ENCODE measurements at places on chromosomes 12 and 14. TPM values are rescaled to one million over a fixed set of nuclear protein-coding genes. Genes with fewer than 3 reads are reported as not detected.

The CD69 gene
- total RNA-seq: 0.16 TPM

The CD163L1 gene
- 0.17 TPM for total RNA-seq

The TBX3 gene
- 40.3 TPM for total RNA-seq

The LRRC10 gene
- not detected for total RNA-seq

The CFAP54 gene
- 1.3 TPM for total RNA-seq

The GAPDH gene
- total RNA-seq: 6,831 TPM

The TEX22 gene
- 0.29 TPM for total RNA-seq

The ARHGEF40 gene
- 12.3 TPM for total RNA-seq

The ADAM21 gene
- total RNA-seq: 0.05 TPM

The MIP gene
- total RNA-seq: not detected

The IGF1 gene
- not detected for total RNA-seq

The PRPH gene
- 2.1 TPM for total RNA-seq

The SLC22A17 gene
- total RNA-seq: 6.6 TPM

The ANKS1B gene
- total RNA-seq: 0.63 TPM

The DTX1 gene
- 0.42 TPM for total RNA-seq

The SLC25A47 gene
- not detected for total RNA-seq

The RAPGEF3 gene
- 0.85 TPM for total RNA-seq

The EPS8 gene
- total RNA-seq: 49.0 TPM

The AREL1 gene
- total RNA-seq: 19.3 TPM

The KRAS gene
- total RNA-seq: 16.1 TPM

The FAM181A gene
- not detected for total RNA-seq

The CLEC7A gene
- total RNA-seq: not detected

The PIWIL1 gene
- total RNA-seq: not detected

The WIF1 gene
- not detected for total RNA-seq

The TOGARAM1 gene
- total RNA-seq: 9.9 TPM

The FAM234B gene
- 3.8 TPM for total RNA-seq

The OR4E1 gene
- not detected for total RNA-seq

The BBS10 gene
- total RNA-seq: 4.4 TPM

The EIF2S3B gene
- 0.29 TPM for total RNA-seq

The HOTAIR gene
- total RNA-seq: 0.38 TPM

The SLC7A7 gene
- total RNA-seq: 20.1 TPM

The CISTR gene
- not detected for total RNA-seq

The NFATC4 gene
- total RNA-seq: 0.31 TPM

The P2RX2 gene
- total RNA-seq: not detected

The GZMH gene
- not detected for total RNA-seq

The SLC6A15 gene
- total RNA-seq: 4.7 TPM

The KCNA5 gene
- not detected for total RNA-seq

The SLIRP gene
- 458 TPM for total RNA-seq

The CLEC9A gene
- total RNA-seq: not detected

The TTC9 gene
- 3.3 TPM for total RNA-seq

The AQP6 gene
- not detected for total RNA-seq

The FANCM gene
- 7.0 TPM for total RNA-seq

The AKAP3 gene
- total RNA-seq: not detected

The KRT2 gene
- total RNA-seq: not detected

The CCND2 gene
- not detected for total RNA-seq

The RERGL gene
- not detected for total RNA-seq

All from A549 treated with GW870086 at 1 μM for 4 hours (cell line).